ENCODE measurements at places on chromosomes 2 and 18. TPM values are rescaled to one million over a fixed set of nuclear protein-coding genes. Genes with fewer than 3 reads are reported as not detected.

Gene NMUR1
- polyA plus RNA-seq = not detected

Gene RAB6C
- polyA plus RNA-seq = not detected

Gene FLACC1
- polyA plus RNA-seq = 0.04 TPM

Gene SULT6B1
- not detected for polyA plus RNA-seq

Gene CLHC1
- polyA plus RNA-seq = 2.7 TPM

Gene TRIM43B
- not detected for polyA plus RNA-seq

Gene COX7A2L
- 116 TPM for polyA plus RNA-seq

Gene DSG1
- polyA plus RNA-seq = 0.07 TPM

Gene CNGA3
- not detected for polyA plus RNA-seq

Gene TWSG1
- polyA plus RNA-seq = 14.6 TPM

Gene UGT1A5
- polyA plus RNA-seq = not detected

Gene TTL
- polyA plus RNA-seq = 18.1 TPM

Gene NTSR2
- not detected for polyA plus RNA-seq

Gene AKAIN1
- polyA plus RNA-seq = not detected

Gene TMEM247
- polyA plus RNA-seq = not detected

Gene ZNF2
- polyA plus RNA-seq = 1.4 TPM

Gene WIPF1
- polyA plus RNA-seq = 4.2 TPM

Gene THUMPD2
- polyA plus RNA-seq = 8.8 TPM

Gene CTAGE1
- polyA plus RNA-seq = not detected

Gene ABCB11
- polyA plus RNA-seq = not detected

Gene FOXI3
- 0.04 TPM for polyA plus RNA-seq

Gene FOSL2
- polyA plus RNA-seq = 16.9 TPM

Gene BCS1L
- polyA plus RNA-seq = 60.2 TPM

Gene LIMS2
- 0.30 TPM for polyA plus RNA-seq

Gene TTN
- not detected for polyA plus RNA-seq

Gene ZNF521
- not detected for polyA plus RNA-seq
